ENCODE measurements at places on chromosomes 7 and 10. TPM values are rescaled to one million over a fixed set of nuclear protein-coding genes. Genes with fewer than 3 reads are reported as not detected.

IGFBP1 gene
- total RNA-seq, result not detected

MBL2 gene
- total RNA-seq, result not detected

HYAL4 gene
- 0.39 TPM for total RNA-seq

CTAGE15 gene
- total RNA-seq, result 0.13 TPM

PCLO gene
- 3.0 TPM for total RNA-seq

PKD2L1 gene
- total RNA-seq, result not detected

Measured in dermis microvascular lymphatic vessel endothelial cell (primary cell).